ENCODE measurements at places on chromosomes 6 and 20. TPM values are rescaled to one million over a fixed set of nuclear protein-coding genes. Genes with fewer than 3 reads are reported as not detected.
A peak's percentile ranks its signal among the peaks of the same experiment; 100 is the strongest.

DNA sequence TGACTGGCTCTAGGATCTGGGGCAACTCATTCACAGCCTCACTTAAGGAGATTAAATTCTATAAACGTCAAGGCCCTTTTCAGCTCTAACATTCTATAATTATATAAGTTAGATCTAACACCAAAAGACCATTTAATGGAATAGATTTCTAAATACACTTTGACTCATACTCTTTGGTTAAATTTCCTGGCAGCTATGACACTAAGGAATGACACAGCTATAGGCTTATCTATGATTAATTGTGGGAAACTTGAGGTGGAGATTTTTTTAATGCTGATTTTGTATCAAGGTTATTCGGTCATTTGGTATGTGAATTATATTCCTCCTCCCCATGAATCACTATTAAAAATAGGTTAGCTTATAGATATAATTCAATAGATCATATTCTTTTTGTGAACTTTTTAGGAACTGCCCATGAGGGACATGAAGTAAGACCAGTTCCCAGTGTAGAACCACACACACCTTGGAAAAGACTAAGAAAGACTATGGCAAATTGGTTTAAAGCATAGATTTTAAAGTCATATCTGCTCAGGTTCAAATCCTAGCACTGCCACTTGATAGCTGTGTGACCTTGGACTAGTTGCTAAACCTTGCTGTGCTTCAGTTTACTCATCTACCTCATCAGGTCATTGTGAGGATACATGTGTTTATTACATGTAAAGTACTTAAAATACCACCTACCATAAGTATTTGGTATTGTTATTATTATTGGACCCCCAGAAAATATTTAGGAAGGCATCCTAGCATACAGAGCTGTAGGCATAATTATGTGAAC lies 116.0 kb downstream of the CRYBG1 start:
- no peaks in the 10 kb centered on the region for H3K36me3 ChIP-seq
- DNase-seq, result no peak
- H3K4me3 ChIP-seq, result no peak overlapping the region
- H3K27ac ChIP-seq, result no peak overlapping the region
- H3K27me3 ChIP-seq, result peaks cover 1% of the 10 kb centered on the region
- H3K4me1 ChIP-seq, result no peaks in the 10 kb centered on the region

Gene RTN4IP1
- 3.1 TPM for total RNA-seq

Gene ARG1
- total RNA-seq, result 4.6 TPM

- H3K4me3 ChIP-seq, result no peak overlapping the region
- no peak for DNase-seq
- no peak overlapping the region for H3K27ac ChIP-seq
- H3K36me3 ChIP-seq, result no peaks in the 10 kb centered on the region
- no peaks in the 10 kb centered on the region for H3K27me3 ChIP-seq
- H3K4me1 ChIP-seq, result no peaks in the 10 kb centered on the region
Observed at GRCh38 chr6:117290173-117290846, 25.0 kb downstream of the VGLL2 start.

GRCh38 chr6:128479991-128480390 lies 40.4 kb downstream of the PTPRK start:
- H3K27ac ChIP-seq, result no peak overlapping the region
- H3K4me1 ChIP-seq, result no peaks in the 10 kb centered on the region
- H3K36me3 ChIP-seq, result no peaks in the 10 kb centered on the region

DNA sequence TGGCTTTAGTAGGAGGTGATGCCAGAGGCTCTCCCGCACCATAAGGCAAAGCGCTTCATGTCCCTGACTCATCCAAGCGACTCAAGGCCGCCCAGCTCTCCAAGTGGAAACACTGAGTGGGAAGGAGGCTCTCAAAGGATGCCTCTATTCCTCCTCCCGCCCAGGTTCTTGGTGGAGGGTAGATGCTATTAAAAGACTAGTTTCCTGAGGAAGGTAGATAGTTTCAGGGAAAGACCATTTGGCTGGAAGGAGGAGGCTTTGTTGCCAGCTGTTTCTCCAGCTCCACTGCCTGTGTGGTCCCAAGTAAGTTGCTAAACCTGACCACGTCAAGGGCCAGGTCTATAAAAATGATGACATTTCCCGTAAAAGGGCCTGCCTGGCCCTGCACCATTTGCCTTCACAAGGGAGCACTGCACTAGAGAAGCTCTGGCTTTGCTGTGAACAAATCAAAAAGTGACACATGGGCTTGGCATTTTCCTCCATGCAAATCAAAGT lies 48.2 kb downstream of the GMDS start:
- no peaks in the 10 kb centered on the region for H3K4me1 ChIP-seq
- H3K36me3 ChIP-seq, result no peaks in the 10 kb centered on the region
- DNase-seq, result peak; percentile 78
- no peak overlapping the region for H3K27ac ChIP-seq

- no peak for DNase-seq
- no peaks in the 10 kb centered on the region for H3K27me3 ChIP-seq
- H3K4me1 ChIP-seq, result no peaks in the 10 kb centered on the region
Observed at GRCh38 chr6:138869398-138869797, 73.5 kb downstream of the ECT2L start.

Gene LST1
- total RNA-seq, result 21.1 TPM

DNA sequence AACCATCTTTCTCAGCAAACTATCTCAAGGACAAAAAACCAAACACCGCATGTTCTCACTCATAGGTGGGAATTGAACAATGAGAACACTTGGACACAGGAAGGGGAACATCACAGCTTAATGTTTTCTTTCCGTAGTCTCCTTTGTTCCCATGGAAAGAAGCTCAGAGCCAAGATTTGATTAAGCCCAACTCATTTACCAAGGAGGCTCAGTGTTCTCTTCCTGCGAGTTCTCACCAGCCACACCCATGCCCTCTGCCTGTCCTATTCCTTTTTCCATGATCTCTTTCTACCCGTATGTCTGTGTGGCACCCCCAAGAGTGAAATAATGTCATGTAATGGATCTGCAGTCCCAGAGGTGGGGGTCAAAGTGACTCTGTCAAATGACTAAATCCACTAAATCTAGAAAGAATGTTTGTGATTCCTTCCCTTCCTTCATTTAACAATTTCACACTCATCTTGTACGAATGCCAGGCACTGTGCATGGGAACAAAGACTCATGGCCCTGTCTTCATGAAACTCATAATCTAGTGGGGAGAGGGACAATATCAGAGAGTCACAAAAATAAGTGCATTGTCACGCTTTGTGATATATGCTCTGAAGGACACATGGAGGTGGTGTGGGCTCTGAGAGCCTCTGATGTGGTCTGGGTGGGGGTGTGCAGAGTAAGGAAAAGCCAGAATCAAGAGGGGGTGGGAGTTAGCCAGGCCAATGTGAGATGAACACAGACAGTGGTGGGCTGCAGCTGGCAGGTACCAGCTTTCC lies 292.1 kb downstream of the CDC5L start:
- no peaks in the 10 kb centered on the region for H3K4me1 ChIP-seq
- H3K27ac ChIP-seq, result no peak overlapping the region
- no peaks in the 10 kb centered on the region for H3K36me3 ChIP-seq
- no peaks in the 10 kb centered on the region for H3K27me3 ChIP-seq

- DNase-seq, result no peak
- H3K27me3 ChIP-seq, result no peaks in the 10 kb centered on the region
- no peak overlapping the region for H3K27ac ChIP-seq
- H3K4me3 ChIP-seq, result no peak overlapping the region
- H3K36me3 ChIP-seq, result peaks cover 6% of the 10 kb centered on the region
- no peaks in the 10 kb centered on the region for H3K4me1 ChIP-seq
Observed at GRCh38 chr20:35902545-35902941, 51.8 kb downstream of the SCAND1 start.

DNA sequence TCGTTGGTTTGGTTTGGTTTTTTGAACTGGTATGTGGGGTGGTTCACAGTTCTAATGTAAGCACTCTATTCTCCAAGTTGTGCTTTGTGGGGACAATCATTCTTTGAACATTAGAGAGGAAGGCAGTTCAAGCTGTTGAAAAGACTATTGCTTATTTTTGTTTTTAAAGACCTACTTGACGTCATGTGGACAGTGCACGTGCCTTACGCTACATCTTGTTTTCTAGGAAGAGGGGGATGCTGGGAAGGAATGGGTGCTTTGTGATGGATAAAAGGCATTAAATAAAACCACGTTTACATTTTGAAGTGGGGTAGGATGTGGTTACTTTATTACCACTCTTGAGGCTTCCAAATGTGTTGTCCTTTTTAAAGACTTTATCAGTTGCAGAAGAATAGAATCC lies 168.0 kb downstream of the ZMYND8 start:
- no peak overlapping the region for H3K27ac ChIP-seq
- H3K36me3 ChIP-seq, result no peaks in the 10 kb centered on the region
- H3K4me3 ChIP-seq, result no peak overlapping the region

- H3K4me1 ChIP-seq, result no peaks in the 10 kb centered on the region
- H3K27ac ChIP-seq, result peak within 1 kb of the TSS; percentile 30
- no peaks in the 10 kb centered on the region for H3K36me3 ChIP-seq
- DNase-seq, result peak; percentile 92
- peak within 1 kb of the TSS; percentile 53 for H3K4me3 ChIP-seq
Observed at GRCh38 chr20:31845300-31845863, at the start of gene FOXS1. FOXS1 (minus strand) TSS chr20:31845604; CDS start chr20:31845542, 62 bp downstream.

- H3K27me3 ChIP-seq, result no peaks in the 10 kb centered on the region
- no peaks in the 10 kb centered on the region for H3K4me1 ChIP-seq
- H3K27ac ChIP-seq, result no peak overlapping the region
- no peaks in the 10 kb centered on the region for H3K36me3 ChIP-seq
- H3K4me3 ChIP-seq, result no peak overlapping the region
Observed at GRCh38 chr6:126112171-126112632, 125.9 kb downstream of the TRMT11 start.

DNA sequence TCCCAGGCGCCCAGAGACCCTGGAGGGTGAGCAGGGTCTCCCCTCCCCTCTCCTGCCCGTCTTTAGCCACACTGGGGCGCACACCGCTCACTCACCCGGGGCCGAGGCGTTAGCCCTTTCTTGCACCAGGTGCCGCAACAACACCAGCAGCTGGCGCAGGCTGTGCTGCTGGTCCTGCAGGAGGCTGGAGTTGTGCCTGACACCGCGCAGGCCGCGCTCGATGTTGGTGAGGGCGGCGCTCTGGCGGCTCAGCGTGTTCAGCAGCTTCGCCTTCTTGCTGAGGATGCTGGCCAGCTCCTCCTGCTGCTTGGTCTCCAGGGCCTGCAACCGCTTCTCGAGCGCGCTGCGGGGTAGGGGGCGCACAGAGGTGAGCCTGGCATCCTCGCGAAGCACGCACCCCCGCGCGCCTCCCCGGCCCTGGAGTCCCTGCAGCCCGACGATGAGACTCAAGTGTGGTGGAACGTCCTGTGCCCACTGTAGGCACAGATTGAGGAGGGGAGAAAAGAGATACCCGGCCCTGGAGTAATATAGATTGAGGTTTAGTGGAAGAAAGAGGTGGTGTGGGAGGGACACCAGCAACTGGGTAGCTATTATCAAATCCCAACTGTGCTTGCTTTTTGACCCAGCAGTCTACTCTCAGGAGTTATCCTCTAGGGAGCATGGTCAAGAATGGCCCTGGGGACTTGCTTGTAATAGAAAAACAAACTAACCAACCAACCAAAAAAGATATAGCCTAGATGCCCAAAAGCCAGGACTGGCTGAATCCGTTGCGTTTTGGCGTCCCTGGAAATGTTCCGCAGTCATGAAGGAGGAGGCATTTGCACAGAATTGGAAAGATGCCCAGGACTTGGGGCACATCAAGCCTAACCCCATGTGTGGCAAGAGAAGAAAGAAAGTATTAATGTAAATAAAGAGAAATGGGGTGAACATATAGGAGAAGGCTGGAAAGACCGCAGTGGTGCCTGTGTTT lies 30.9 kb downstream of the ANGPT4 start:
- no peaks in the 10 kb centered on the region for H3K27me3 ChIP-seq
- H3K4me1 ChIP-seq, result no peaks in the 10 kb centered on the region
- no peaks in the 10 kb centered on the region for H3K36me3 ChIP-seq
- peak; percentile 64 for DNase-seq
- H3K27ac ChIP-seq, result no peak overlapping the region
- H3K4me3 ChIP-seq, result no peak overlapping the region

GRCh38 chr6:333379-334002 lies 41.2 kb downstream of the DUSP22 start:
- H3K4me3 ChIP-seq, result no peak overlapping the region
- H3K36me3 ChIP-seq, result no peaks in the 10 kb centered on the region
- no peaks in the 10 kb centered on the region for H3K4me1 ChIP-seq

- no peak for DNase-seq
- H3K27ac ChIP-seq, result no peak overlapping the region
- no peaks in the 10 kb centered on the region for H3K4me1 ChIP-seq
- H3K36me3 ChIP-seq, result no peaks in the 10 kb centered on the region
Observed at GRCh38 chr6:69584913-69585729, 211.7 kb downstream of the LMBRD1 start.

GRCh38 chr20:10094566-10095173 lies 59.9 kb downstream of the ANKEF1 start:
- H3K4me3 ChIP-seq, result no peak overlapping the region
- H3K36me3 ChIP-seq, result no peaks in the 10 kb centered on the region
- H3K27ac ChIP-seq, result no peak overlapping the region
- no peak for DNase-seq
- no peaks in the 10 kb centered on the region for H3K4me1 ChIP-seq

GRCh38 chr20:49624317-49624716 lies 56.4 kb upstream of the PTGIS start:
- no peak overlapping the region for H3K4me3 ChIP-seq
- no peak overlapping the region for H3K27ac ChIP-seq
- no peaks in the 10 kb centered on the region for H3K36me3 ChIP-seq
- DNase-seq, result no peak
- H3K4me1 ChIP-seq, result no peaks in the 10 kb centered on the region

Gene HRH3
- not detected for total RNA-seq

Gene C20orf144
- total RNA-seq, result not detected

DNA sequence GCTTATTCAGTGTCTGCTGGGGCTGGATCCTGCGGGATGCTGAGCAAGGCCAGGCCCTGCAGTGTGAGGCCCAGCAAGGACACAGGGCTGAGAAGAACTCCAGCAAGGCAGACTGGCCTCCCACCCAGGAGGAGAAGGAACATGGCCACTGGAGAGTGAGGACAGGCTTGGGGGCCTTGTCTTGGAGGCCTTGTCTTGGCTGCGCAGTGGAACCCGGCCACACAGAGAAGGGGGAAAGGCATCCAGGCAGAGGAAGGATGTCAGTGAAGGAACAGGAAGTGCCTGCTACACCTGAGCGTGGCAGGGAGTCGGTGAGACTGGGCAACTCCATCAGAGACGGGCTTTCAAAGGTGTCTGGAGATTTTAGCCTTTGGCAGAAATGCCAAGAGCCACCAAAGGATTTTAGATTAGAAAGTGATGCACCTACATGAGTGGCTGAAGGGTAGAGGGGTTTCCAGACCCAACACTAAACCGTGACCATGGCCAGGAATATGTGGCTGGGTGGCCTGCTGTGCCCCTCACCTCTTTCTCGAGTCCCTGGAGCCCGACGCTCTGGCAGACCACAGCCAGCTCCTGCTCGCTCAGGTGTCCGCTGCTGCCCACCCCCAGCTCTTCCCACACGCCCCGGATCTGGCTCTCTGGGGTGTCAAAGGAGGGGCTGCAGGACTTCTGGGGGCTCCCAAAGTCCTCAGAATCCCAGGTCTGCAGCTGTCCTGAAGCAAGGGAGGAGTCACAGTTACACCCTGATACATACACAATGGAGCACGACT lies 80.8 kb downstream of the NINL start:
- H3K36me3 ChIP-seq, result peaks cover 3% of the 10 kb centered on the region
- no peaks in the 10 kb centered on the region for H3K4me1 ChIP-seq
- H3K27me3 ChIP-seq, result no peaks in the 10 kb centered on the region

- no peak for DNase-seq
- no peak overlapping the region for H3K4me3 ChIP-seq
- no peaks in the 10 kb centered on the region for H3K36me3 ChIP-seq
- peak overlapping the region; percentile 46 for H3K27ac ChIP-seq
- H3K4me1 ChIP-seq, result no peaks in the 10 kb centered on the region
Observed at GRCh38 chr6:41704656-41705310, 30.6 kb downstream of the TFEB start.

Gene FKBP1C
- not detected for total RNA-seq

Data from aorta (tissue), 5 donors.